ENCODE measurements at places on chromosomes 16 and 17.

GRCh38 chr17:76740329-76741118 lies 2.6 kb downstream of the MFSD11 start:
- DNase-seq, result no peak

DNA sequence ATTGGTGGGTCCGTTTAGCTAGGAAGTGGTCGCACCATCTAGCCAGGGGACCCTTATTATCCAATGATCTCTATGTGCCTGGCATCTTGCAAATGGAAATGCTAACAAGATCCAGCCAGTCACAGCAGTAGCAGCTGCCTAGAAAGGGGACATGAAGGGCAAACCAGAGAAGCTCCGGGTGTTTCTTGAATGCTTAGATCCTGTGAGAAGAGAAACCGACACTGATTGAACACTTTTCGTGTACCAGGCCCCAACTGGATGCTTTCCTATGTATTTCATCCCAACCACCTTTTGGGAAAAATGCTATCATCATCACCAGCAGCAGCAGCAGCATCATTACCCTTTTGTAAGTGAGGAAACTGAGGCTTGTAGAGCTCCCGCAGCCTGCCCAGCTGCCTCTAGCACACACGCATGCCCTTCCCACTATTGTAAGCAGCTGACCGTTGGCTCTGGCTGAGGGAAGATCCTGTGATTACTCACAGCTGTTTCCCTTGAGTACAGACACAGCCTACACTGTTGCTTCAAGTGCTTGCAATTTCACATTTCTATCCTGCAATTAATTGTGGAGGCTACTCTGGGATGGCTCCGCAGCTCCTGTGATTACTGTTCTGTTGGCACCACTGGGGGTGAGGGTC lies 180.7 kb upstream of the CACNG5 start:
- DNase-seq, result no peak

- DNase-seq, result no peak
Measured at GRCh38 chr17:60798576-60798975, 120.9 kb downstream of the BCAS3 start.

- DNase-seq, result no peak
Measured at GRCh38 chr16:22379656-22380055, 5.2 kb upstream of the CDR2 start.

Data from HS-5 (cell line).